Activated CD8-positive, alpha-beta memory T cell treated with anti-CD3 and anti-CD28 coated beads, Interleukin-2, amount 10 ng/mL, durations not matched to agents 7 days and 5 days (primary cell): ENCODE measurements at places on chromosomes 5 and 9. TPM values are rescaled to one million over a fixed set of nuclear protein-coding genes. Genes with fewer than 3 reads are reported as not detected.

QRFP gene
- not detected for total RNA-seq

- H3K27me3 ChIP-seq: no peaks in the 10 kb centered on the region
- no peak for DNase-seq
- H3K4me1 ChIP-seq: no peaks in the 10 kb centered on the region
- no peaks in the 10 kb centered on the region for H3K36me3 ChIP-seq
- no peak overlapping the region for H3K27ac ChIP-seq
Observed at GRCh38 chr5:12861886-12862654, 957.8 kb upstream of the CTNND2 start.

DNA sequence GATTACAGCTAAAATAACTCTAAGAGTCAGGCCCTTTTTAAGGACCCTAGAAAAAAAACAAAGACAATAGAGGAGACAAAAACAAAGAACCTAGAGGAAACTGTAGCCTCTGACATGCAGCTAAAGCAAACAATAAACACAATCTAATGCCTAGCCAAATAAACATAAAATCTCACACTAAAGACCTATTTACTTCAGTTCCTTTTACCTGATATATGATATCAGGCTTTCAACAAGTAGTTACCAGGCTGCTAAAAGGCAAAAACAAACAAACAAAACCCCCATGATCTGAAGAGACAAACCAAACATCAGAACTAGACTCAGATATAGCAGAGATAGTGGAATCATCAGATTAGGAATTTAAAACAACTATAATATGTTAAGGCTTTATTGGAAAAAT, 226.5 kb upstream of the POU5F2 start:
- no peak overlapping the region for H3K27ac ChIP-seq
- DNase-seq: no peak
- H3K4me1 ChIP-seq: no peaks in the 10 kb centered on the region
- H3K27me3 ChIP-seq: no peaks in the 10 kb centered on the region
- H3K36me3 ChIP-seq: peaks cover 11% of the 10 kb centered on the region

- no peak overlapping the region for H3K27ac ChIP-seq
- no peaks in the 10 kb centered on the region for H3K36me3 ChIP-seq
- H3K27me3 ChIP-seq: no peaks in the 10 kb centered on the region
- DNase-seq: no peak
- peaks cover 26% of the 10 kb centered on the region for H3K4me1 ChIP-seq
Observed at GRCh38 chr9:3733039-3733408, 207.2 kb upstream of the RFX3 start.

GRCh38 chr5:93034621-93035590, 546.1 kb downstream of the NR2F1-AS1 start:
- no peak overlapping the region for H3K27ac ChIP-seq
- H3K36me3 ChIP-seq: no peaks in the 10 kb centered on the region
- H3K4me1 ChIP-seq: no peaks in the 10 kb centered on the region
- H3K27me3 ChIP-seq: no peaks in the 10 kb centered on the region
- H3K4me3 ChIP-seq: no peak overlapping the region

GRCh38 chr9:130536701-130537107, 42.7 kb upstream of the FUBP3 start:
- no peak for DNase-seq
- no peaks in the 10 kb centered on the region for H3K36me3 ChIP-seq
- H3K27me3 ChIP-seq: peaks cover 65% of the 10 kb centered on the region

FABP6 gene
- not detected for total RNA-seq

GRCh38 chr9:116686693-116687073, 422 bp upstream of the TRIM32 start:
- H3K4me3 ChIP-seq: peak overlapping the region; percentile 91
- peak overlapping the region; percentile 87 for H3K27ac ChIP-seq
- peaks cover 5% of the 10 kb centered on the region for H3K36me3 ChIP-seq
- DNase-seq: peak; percentile 41
- H3K27me3 ChIP-seq: no peaks in the 10 kb centered on the region

TAF11L12 gene
- not detected for total RNA-seq

SV2C gene
- total RNA-seq: 0.26 TPM

- H3K27me3 ChIP-seq: no peaks in the 10 kb centered on the region
- no peak overlapping the region for H3K27ac ChIP-seq
- H3K4me3 ChIP-seq: no peak overlapping the region
- no peak for DNase-seq
Observed at GRCh38 chr9:80305136-80305535, 733.4 kb downstream of the TLE4 start.

GRCh38 chr5:33867241-33867640, 24.5 kb downstream of the ADAMTS12 start:
- H3K4me1 ChIP-seq: no peaks in the 10 kb centered on the region
- no peak overlapping the region for H3K27ac ChIP-seq
- DNase-seq: no peak
- no peaks in the 10 kb centered on the region for H3K36me3 ChIP-seq
- H3K4me3 ChIP-seq: no peak overlapping the region
- peaks cover 8% of the 10 kb centered on the region for H3K27me3 ChIP-seq

GABRP gene
- total RNA-seq: not detected

- no peak overlapping the region for H3K27ac ChIP-seq
- no peak overlapping the region for H3K4me3 ChIP-seq
- no peaks in the 10 kb centered on the region for H3K27me3 ChIP-seq
- no peak for DNase-seq
Observed at GRCh38 chr5:42228279-42228678, 195.0 kb upstream of the GHR start.

STC2 gene
- total RNA-seq: 6.7 TPM

- no peaks in the 10 kb centered on the region for H3K36me3 ChIP-seq
- no peak overlapping the region for H3K27ac ChIP-seq
- peaks cover 20% of the 10 kb centered on the region for H3K27me3 ChIP-seq
Observed at GRCh38 chr9:90890146-90890810, 88.7 kb downstream of the SYK start.

- no peaks in the 10 kb centered on the region for H3K4me1 ChIP-seq
- no peak overlapping the region for H3K27ac ChIP-seq
- no peak overlapping the region for H3K4me3 ChIP-seq
- no peak for DNase-seq
Observed at GRCh38 chr9:9746826-9747225, 866.0 kb downstream of the PTPRD start.

GRCh38 chr9:27367175-27367798, 70.3 kb upstream of the EQTN start:
- peaks cover 22% of the 10 kb centered on the region for H3K27me3 ChIP-seq
- no peak for DNase-seq
- no peak overlapping the region for H3K27ac ChIP-seq
- H3K36me3 ChIP-seq: no peaks in the 10 kb centered on the region

GRCh38 chr5:28009576-28009975, 971.2 kb upstream of the CDH9 start:
- no peak overlapping the region for H3K27ac ChIP-seq
- no peaks in the 10 kb centered on the region for H3K4me1 ChIP-seq
- no peaks in the 10 kb centered on the region for H3K36me3 ChIP-seq
- DNase-seq: no peak
- no peaks in the 10 kb centered on the region for H3K27me3 ChIP-seq

SLC36A2 gene
- total RNA-seq: not detected

- no peaks in the 10 kb centered on the region for H3K27me3 ChIP-seq
- H3K4me3 ChIP-seq: no peak overlapping the region
Observed at GRCh38 chr5:106113922-106114321, 1556.8 kb downstream of the EFNA5 start.

DMRT3 gene
- total RNA-seq: not detected

DNA sequence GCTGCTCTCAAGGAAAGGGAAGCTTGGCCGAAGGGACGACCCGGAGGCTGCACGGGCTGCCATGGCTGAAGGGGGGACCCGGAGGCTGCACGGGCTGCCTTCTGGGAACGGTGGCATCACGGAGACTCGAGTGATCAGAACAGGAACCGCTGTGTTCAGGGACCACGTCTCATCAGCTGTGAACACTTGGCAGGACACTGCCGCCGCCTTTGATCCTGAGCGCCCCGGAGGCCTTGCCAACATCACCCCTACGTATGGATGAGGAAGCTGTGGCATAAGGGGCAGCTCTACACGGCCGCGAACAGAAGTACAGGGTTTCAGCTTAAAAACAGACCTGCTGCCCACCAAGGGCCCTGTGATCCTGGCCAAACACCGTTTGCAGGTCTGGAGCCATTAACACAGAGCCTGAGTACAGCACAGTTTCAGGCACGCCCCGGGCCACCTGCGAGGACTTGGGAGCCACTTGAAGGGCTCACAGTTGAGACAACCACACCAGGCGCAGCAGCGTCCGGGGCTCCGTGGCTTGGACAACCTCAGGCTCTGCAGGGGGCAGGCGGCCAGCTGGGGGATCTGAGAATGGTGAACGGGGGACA, 23.9 kb upstream of the TERT start:
- no peak overlapping the region for H3K4me3 ChIP-seq
- H3K27ac ChIP-seq: no peak overlapping the region
- H3K36me3 ChIP-seq: peaks cover 22% of the 10 kb centered on the region
- H3K27me3 ChIP-seq: no peaks in the 10 kb centered on the region
- DNase-seq: no peak

- no peak for DNase-seq
- H3K4me1 ChIP-seq: no peaks in the 10 kb centered on the region
- H3K27ac ChIP-seq: no peak overlapping the region
- no peak overlapping the region for H3K4me3 ChIP-seq
- no peaks in the 10 kb centered on the region for H3K27me3 ChIP-seq
- no peaks in the 10 kb centered on the region for H3K36me3 ChIP-seq
Observed at GRCh38 chr9:76887951-76888350, 18.0 kb downstream of the PRUNE2 start.

DNA sequence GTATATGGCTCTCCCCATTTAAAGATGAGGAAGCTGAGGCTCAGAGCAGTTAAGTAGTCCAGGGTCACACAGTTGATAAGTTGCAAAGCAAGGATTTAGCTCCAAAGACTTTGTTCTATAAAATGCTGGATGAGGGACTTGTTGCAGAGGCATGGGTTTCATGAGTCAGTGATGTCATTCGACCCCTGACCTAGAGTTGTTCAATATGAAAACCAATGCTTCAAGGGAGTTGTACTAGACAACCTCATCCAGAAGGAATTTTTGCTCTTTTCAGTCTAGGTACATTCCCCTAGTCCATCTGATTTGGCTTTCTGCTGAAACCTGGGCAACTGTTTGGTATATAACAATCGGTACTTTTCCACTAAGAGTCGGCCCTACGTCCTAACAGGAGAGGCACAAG, 550.4 kb downstream of the EBF1 start:
- H3K36me3 ChIP-seq: no peaks in the 10 kb centered on the region
- H3K4me3 ChIP-seq: no peak overlapping the region
- H3K27ac ChIP-seq: no peak overlapping the region
- H3K4me1 ChIP-seq: no peaks in the 10 kb centered on the region
- no peak for DNase-seq

DROSHA gene
- total RNA-seq: 76.3 TPM

ORM2 gene
- not detected for total RNA-seq

GRCh38 chr9:124322618-124323432, 65.1 kb downstream of the NEK6 start:
- no peaks in the 10 kb centered on the region for H3K36me3 ChIP-seq
- H3K4me1 ChIP-seq: peaks cover 3% of the 10 kb centered on the region
- no peak for DNase-seq
- no peaks in the 10 kb centered on the region for H3K27me3 ChIP-seq
- H3K4me3 ChIP-seq: no peak overlapping the region
- no peak overlapping the region for H3K27ac ChIP-seq

KCNIP1 gene
- total RNA-seq: not detected

GARIN3 gene
- not detected for total RNA-seq

PCDHA1 gene
- not detected for total RNA-seq

DNA sequence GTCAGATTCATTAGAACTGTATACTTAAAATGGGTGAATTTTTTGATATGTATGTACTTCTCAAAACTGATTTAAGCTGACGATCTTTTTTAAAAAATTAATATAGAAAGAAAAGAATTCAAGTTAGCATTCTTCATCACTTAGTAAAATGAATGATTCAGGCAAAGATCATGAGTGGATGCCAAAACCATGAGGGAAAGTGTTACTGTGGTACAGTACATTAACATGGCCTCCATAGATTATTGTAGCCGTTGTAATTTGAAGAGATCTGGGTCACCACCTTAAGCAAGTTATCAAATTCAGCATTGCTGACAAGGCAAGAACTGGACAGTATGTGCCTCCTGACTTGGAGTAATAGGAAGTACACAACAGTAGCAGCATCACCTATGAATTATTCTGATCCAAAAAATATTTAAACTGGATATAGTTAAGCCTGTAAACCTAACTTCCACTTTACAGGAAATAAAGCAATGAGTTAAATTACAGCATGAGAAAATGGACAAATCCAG, 29.7 kb downstream of the C9orf85 start:
- H3K27me3 ChIP-seq: no peaks in the 10 kb centered on the region
- H3K4me1 ChIP-seq: peaks cover 7% of the 10 kb centered on the region
- H3K36me3 ChIP-seq: no peaks in the 10 kb centered on the region

GRCh38 chr9:136791516-136792276, 552 bp downstream of the TMEM141 start:
- peak overlapping the region; percentile 86 for H3K27ac ChIP-seq
- peaks cover 10% of the 10 kb centered on the region for H3K27me3 ChIP-seq
- no peaks in the 10 kb centered on the region for H3K36me3 ChIP-seq
- DNase-seq: peak; percentile 80
- H3K4me1 ChIP-seq: peaks cover 30% of the 10 kb centered on the region

DNA sequence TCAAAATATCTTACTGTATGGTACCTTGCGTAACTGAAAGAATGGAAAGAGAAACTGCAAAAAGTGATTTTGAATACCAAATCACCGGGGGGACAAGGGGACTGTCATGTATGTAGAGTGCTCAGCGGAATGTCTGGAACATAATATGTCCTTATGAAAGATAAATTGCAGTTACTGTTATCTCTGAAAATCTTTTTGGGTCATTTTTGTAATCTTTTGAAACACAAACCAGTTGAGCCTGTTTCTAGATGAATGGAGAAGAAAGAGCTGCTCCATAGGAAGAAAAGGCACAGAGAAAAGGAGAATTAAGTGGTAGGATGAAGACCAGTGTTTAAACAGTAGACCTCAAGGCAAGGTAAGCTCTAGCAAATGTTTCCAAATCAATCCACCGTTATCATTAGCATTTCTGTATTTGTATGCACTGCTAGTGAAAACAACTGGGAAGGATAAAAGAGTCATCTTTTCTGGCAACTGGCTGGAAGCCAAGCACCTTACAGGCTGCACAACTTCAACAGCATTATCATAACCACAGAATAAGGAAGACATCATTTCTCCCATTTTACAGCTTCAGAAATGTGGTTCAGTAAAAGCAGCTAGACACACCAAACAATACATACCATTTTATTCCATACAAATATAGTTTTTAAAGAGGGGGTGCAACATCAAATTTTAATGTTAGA, 158.5 kb downstream of the TRPM3 start:
- no peaks in the 10 kb centered on the region for H3K4me1 ChIP-seq
- no peaks in the 10 kb centered on the region for H3K27me3 ChIP-seq
- H3K4me3 ChIP-seq: no peak overlapping the region
- DNase-seq: no peak

GRCh38 chr9:113611461-113612215, 148.1 kb downstream of the RGS3 start:
- peaks cover 10% of the 10 kb centered on the region for H3K4me1 ChIP-seq
- H3K36me3 ChIP-seq: no peaks in the 10 kb centered on the region
- no peaks in the 10 kb centered on the region for H3K27me3 ChIP-seq
- no peak overlapping the region for H3K27ac ChIP-seq

DNA sequence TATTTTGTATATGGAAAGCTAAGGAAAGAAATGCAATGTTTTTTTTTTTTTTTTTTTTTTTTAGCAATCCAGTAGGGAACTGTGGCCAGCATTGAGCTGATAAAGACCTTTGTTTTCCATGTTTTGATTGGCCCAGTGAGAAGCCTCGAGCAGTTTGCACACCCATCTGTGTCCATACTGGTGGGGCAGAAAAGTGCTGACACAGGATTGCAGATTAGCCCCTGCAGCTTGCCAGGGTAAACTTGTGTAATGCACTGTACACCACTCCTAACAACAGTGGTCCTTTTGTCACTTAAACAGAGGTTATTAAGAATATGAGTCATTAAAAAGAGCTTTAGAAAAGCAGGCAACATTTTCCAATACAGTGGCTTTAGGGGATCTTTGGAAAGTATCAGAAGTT, 132.8 kb upstream of the CDKN2B start:
- peaks cover 49% of the 10 kb centered on the region for H3K27me3 ChIP-seq
- no peaks in the 10 kb centered on the region for H3K36me3 ChIP-seq
- no peak for DNase-seq
- no peak overlapping the region for H3K4me3 ChIP-seq
- H3K4me1 ChIP-seq: peaks cover 3% of the 10 kb centered on the region
